Uterine smooth muscle cell (primary cell): ENCODE measurements at places on chromosomes 3 and 15. TPM values are rescaled to one million over a fixed set of nuclear protein-coding genes. Genes with fewer than 3 reads are reported as not detected.

Gene NLGN1
- total RNA-seq, result 11.2 and 20.1 TPM in 2 replicates

Gene GOLGA6B
- total RNA-seq, result not detected in 2 replicates

Gene ARHGAP31
- total RNA-seq, result 5.1 and 5.8 TPM in 2 replicates

Gene LDHAL6B
- total RNA-seq, result under 0.01 TPM in 1 of 2 replicates, not detected in the other

Gene SLC35G2
- 14.2 and 20.5 TPM in 2 replicates for total RNA-seq

Gene TRIM59
- total RNA-seq, result 30.2 and 40.2 TPM in 2 replicates

Gene ZDHHC19
- total RNA-seq, result not detected in 2 replicates

Gene BCL2A1
- total RNA-seq, result 4.9 and 27.1 TPM in 2 replicates

Gene ZNF35
- 9.0 and 14.4 TPM in 2 replicates for total RNA-seq

Gene CLDN18
- 0.12 TPM in 1 of 2 replicates, not detected in the other for total RNA-seq

Gene GOLGA6D
- total RNA-seq, result 0.12 TPM in 1 of 2 replicates, not detected in the other

Gene MASP1
- 56.8 and 123 TPM in 2 replicates for total RNA-seq

Gene CXCR6
- total RNA-seq, result under 0.01 TPM in 1 of 2 replicates, not detected in the other

Gene EIF2A
- 201 and 214 TPM in 2 replicates for total RNA-seq

Gene SH2D7
- total RNA-seq, result not detected in 2 replicates

Gene PLSCR5
- total RNA-seq, result not detected in 2 replicates

Gene TSC22D2
- total RNA-seq, result 10.3 and 13.2 TPM in 2 replicates

Gene HYAL1
- total RNA-seq, result 0.50 and 0.66 TPM in 2 replicates

Gene FANCD2OS
- total RNA-seq, result not detected in 2 replicates
